ENCODE measurements at places on chromosomes 11 and 22.
A peak's percentile ranks its signal among the peaks of the same experiment; 100 is the strongest.

- no peak for DNase-seq
These were observed 207.9 kb downstream of the DYNC2H1 start for GRCh38 chr11:103317118-103317517.

- no peak for DNase-seq
These were observed 59.2 kb downstream of the ELFN2 start for GRCh38 chr22:37368058-37368457.

- no peak for DNase-seq
These were observed 1.9 kb downstream of the FBXO7 start for GRCh38 chr22:32476281-32477195.

GRCh38 chr11:44208976-44209603 lies 100.8 kb downstream of the ALX4 start:
- no peak for DNase-seq

DNA sequence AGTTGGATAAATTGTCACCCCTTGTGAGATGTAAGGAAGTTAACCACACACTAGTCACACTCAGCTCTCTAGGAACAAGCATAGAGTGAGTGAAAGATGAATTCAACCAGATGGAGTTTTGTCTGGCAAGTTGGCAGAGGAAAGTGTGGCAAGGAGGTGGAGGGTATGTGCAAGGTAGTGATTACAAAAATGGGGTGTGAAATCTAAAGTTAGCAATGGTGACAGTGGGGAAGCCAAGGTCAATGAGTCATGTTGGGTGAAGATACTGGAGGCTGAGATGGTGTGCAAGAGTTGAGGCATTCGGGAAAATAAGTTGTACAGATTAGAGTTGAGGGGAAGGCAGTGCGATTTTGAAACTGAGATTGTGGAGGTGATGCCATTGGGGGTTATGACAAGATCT lies 33.7 kb downstream of the MRGPRX2 start:
- DNase-seq = no peak

DNA sequence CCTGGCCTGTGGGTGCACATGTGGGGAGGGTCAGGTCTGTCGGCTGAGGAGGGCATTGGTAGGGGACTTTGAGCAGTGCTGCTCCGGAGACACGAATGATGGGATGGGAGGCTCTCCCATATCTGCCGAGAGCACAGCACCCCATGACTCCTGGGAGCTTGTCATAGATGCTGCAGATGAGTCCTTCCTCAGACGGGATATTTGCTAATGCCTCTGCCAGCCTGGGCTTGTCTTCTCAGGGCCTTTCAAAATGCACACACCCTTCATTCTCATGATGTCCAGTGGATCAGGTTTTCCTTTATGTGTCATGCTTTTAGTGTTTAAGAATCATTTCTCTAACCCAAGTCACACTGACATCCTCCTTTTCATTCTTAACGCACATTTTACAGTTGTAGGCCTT lies 8.1 kb upstream of the RNH1 start:
- no peak for DNase-seq

DNA sequence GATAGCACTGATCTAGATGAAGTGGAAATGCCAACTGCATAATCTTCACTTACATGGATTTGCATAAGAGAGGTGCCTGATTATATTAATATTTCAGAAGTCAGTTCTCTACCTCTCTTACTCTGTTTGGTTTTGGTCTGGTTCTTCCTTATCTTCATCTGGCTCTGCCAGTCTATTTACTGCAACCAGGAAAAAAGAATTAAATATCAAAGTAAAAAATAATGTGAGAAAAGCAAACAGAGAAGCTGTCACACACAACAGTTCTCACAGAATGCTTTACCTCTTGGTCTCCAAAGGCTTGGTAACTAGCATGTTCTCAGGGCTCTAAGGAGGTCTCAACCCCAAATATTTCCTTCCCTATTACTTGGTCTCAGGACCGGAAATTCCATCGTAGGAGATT lies 6.7 kb downstream of the VSIG10L2 start:
- no peak for DNase-seq

DNA sequence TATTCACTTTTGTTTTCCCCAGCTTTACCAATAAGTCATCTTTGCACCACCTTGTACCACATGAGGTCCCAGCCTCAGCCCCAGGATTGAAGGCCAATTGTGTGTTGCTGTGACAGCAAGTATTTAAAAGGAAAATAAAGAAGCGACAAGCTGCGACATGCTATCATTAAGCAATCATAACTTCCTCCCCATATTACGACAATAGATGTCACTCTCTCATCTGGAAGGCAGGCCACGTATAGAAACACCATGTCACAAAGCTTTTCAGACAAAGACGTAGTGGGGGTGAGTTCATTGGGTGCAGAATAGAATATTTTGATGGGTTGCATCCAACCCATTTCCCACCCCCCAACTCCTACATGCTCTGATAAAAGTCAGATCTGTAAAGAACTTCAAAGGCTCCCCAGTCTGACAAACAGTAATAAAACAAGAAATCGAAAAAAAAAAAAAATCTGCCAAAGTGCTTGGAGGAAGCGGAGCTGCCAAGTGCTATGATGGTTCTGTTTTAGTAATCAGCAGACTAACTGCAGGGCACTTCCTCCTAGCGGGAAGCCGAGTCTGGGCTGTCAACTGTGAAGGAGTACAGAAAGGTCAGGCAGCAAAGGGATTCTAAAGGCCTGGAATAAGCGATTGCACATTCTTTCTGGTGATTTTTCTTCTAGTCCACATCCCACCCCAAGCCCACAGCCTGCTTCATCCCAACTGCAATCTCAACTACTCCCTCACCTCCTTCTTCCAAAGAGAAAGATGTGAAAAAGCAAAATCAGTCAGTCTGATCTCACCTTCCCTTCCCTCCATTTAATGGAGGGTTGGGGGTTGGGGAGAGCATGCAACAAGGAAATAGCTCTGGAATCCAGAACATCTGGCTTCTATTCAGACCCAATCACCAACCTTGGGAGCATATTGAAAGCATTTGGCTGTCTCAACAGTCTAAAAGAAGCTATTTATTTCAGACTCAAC lies 131.4 kb upstream of the UBASH3B start:
- peak; percentile 49 for DNase-seq

DNA sequence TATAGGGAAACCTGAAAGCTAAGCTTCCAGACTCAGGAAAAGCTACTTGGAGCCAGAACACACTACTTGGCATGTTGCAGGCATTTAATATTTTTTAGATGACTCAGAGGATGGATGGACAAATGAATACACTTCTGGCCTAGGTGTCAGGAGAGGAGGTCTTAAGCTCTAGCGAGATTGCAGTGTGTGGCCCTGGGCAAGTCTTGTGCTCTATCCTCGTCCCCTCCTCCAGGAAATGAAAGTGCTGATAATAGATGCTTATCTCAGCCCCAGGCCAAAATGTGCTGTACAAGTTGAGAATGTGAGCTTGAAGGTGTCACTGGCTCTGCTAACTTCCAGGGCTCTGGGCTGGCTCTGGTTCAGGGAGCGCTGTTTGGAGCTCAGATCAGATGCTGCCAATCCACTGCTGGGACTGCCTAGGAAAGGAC lies 136.3 kb downstream of the PKNOX2 start:
- peak; percentile 24 for DNase-seq

GRCh38 chr22:29469755-29470154 lies 10.3 kb upstream of the NEFH start:
- DNase-seq = no peak

- no peak for DNase-seq
These were observed 905.7 kb upstream of the TENM4 start for GRCh38 chr11:80346353-80347059.

GRCh38 chr22:28247136-28247535 lies 328.1 kb upstream of the PITPNB start:
- DNase-seq = peak; percentile 52
